Fibroblast of skin of left quadriceps (primary cell): ENCODE measurements at places on chromosomes 16 and 17.

GRCh38 chr17:74736513-74737298 lies at the start of gene RAB37:
Gene RAB37 (plus strand): TSS chr17:74737256. CDS start chr17:74737273, 17 bp downstream.
- DNase-seq = no peak

GRCh38 chr16:84806256-84806889 lies 13.4 kb upstream of the CRISPLD2 start:
- DNase-seq = peak; percentile 58

DNA sequence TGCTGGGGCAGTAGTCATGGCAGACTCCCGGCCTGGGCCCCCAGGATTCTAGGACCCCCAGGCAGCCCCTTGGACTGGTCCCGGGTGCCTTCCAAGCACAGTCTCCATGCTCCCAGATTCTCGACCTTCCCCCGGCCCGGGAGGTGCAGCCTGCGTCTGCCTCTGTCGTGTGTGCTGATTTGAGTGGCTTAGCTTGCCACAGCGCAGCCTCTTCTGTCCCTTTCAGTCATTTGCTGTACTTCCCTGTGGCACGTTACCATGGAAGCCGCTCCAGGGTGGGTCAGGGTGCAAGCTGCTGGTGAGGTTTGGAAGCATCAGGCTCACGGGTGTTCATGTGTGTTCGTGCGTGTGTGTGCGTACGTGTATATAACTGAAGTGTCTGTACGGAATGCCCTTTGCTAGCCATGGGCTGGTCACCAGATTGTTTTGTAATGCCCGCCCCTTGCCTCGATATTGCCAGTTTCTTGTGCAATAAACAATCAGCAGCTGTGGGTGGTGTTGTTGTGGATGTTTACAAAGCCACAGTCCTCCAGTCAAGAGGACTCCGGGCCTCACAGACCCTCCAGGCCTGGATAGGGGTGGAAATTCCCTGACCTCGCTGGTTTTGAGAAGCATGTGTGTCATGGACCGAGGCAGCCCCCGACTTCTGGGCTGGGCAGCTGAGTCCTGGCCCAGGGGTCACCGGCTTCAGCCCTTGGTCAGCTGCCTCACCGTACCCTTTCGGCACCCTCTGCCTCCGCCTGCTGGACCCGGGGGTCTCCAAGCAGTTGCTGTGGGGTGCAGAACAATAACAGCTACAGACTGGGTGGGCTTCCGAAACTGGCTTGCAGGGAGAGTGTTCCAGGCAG lies 9.7 kb upstream of the CLEC18A start:
- no peak for DNase-seq

DNA sequence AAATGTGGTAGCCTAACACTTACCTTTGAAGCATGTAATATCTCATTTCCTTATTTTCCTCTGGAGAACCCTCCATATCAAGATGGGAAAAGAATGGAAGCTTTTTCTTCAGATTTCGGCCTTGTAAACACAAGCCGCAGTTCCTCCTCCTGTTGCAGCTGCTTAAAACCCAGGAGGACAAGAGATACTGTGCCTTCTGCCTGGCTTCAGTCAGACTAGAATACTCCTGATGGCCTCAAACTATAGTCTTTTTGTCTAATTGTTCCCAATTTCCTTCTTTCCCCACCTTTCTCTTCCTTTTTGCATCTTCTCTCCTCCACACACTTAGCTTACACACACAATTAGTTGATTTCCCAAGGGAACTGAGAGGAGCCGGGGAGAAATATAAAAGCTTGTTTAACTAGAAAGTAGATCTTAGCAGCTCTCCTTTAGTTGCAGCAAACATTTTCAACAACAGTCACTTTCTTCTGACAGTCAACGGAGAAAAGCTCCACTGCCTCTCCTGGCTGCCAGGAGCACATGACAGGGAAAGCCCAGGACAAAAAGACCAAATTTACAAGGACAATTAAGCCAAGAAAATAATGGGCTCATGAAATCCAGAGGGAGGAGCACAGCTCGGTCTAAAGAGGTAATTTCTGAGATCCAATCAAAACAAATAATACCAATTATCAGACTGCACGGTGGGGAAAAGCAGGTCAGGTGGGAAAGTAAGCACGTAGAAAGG lies 76.4 kb upstream of the C17orf78 start:
- DNase-seq = no peak

GRCh38 chr17:6926667-6927066 lies 69.2 kb upstream of the ALOX12 start:
- no peak for DNase-seq

DNA sequence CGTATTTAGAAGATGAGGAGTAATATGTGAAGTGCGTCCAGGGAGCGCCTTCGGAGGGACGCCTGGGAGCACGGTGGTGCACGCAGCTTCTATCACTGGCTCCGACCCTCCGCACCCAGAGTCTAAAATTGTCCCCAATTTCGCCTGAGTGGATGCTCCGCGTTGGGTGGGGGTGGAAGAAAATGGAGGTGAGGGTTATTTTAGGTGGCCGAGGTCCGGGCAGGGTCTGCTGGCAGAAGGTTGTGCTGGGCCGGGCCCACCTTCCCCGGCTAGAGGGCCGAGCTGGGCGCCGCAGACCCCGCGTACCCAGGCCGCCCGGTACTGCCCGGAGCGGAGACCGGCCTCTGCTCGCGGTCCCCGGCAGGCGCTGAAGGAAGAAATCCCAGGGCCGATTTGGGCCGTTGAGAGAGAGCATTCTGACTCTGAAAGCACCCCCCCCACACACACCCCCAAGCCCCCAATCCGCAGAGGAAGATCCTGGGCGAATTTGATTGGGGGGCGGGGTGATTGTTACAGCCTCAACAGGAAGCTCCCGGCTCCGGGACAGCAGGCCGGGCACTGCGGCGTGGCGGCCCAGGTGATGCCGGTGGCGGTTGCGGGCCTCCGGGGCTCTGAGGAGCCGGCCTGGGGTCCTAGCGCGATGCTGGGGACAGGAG lies 3.0 kb downstream of the BAHCC1 start:
- DNase-seq = no peak

DNA sequence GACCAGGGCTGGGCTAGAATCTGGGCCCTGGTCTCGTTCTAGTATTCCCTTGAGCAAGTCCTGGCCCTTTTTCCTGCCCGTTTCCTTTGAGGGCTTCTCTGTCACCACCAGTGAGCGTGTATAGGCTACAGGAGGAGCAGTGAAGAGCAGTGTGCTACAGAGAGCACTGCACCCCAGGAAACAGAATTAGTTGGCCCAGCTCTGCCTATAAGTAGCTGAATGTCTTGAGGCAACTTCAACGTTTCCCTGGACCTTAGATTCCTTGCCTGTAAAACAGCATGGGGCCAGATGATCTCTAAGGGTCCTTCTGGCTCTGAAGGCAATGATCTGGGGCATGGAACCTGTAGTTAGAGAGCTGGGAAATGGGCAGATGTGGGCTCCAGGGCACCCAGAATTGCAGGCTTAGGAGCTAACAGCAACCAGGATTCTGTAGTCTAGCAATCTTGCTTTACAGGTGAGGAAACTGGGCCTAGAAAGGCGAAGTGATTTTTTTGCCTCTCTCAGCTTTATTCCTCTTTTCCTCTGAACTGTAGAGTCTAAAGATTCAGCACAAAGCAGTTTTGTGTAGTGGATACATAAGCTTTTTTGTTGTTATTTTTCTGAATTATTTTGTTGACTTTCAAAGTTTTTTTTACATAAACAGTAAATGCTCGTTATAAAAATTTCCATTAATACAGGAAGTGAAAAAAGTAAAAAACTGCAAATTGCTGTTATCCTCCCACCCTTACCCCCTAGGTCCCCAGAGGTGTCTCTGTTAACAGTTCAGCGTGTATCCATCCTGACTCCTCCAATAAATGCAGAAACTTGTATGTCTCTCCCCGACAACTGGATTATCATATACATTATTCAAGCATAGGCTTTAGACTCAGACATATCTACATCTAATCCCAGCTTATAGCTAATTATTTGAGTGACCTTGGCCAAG lies 1.7 kb upstream of the MYL4 start:
- DNase-seq = no peak

DNA sequence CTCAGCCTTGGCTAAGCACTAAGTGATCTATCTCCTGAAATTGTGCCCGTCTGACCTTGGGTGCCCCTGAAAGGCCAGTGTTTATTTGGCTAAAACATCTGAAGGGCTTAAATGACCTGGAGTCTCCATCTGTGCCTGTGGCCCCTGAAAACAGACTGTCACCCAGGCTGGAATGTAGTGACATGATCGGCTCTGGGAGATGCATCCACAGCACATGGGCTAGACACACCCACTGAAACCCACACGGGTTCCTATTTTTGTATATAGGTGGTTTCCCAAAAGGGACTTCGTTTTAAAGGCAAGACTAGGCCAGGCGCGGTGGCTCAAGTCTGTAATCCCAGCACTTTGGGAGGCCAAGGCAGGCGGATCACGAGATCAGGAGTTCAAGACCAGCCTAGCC lies 13.5 kb downstream of the CEP295NL start:
- DNase-seq = no peak

- no peak for DNase-seq
These were observed 98.4 kb downstream of the XYLT1 start for GRCh38 chr16:17372386-17372785.

GRCh38 chr16:77585379-77586251 lies 136.7 kb upstream of the NUDT7 start:
- DNase-seq = no peak

DNA sequence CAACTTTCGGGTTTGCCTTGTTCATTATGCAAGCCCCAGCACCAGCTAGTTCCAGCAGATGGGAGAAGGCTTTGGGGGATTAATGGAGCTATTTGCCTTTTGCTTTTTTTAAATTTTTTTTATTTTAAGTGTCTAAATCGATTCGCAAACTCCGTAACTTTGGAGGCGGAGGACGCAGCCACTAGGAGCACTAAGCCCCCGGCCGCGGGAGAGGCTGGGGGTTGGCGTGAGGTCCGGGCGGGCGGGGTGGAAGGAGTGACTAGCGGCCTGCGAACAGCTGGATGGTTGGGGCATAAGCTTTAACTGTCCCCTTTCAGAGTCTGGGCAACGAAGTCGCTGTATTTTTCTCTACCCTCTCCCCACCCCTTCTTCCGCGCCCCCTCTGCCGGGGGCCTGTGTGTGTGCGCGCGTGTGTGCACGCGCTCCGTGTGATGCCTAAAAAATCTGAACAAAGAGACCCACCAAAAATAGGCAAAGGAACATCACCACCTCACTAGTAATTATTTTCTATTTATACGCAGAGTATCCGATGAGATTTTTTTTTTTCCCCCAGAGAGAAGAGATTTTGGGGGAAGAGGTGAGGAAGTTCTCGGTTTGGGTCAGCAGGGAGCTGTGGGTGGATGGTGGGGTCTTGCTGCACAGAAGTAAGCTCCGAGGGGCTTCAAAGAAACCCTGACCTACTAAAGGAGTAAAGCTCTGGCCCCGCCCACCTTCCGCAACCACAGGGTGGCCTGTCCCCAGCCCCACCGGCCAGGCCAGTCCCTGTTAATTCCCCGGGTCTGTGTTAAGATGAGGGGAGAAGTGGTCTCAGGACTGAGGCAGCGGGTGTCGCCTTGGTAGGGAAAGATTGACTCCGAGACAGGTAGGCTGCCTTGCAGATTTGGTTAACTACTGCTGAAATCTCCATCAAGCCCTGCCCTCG lies 2.3 kb downstream of the SHISA9 start:
- no peak for DNase-seq

- DNase-seq = no peak
These were observed 163.5 kb upstream of the DYNLRB2 start for GRCh38 chr16:80377096-80377956.

DNA sequence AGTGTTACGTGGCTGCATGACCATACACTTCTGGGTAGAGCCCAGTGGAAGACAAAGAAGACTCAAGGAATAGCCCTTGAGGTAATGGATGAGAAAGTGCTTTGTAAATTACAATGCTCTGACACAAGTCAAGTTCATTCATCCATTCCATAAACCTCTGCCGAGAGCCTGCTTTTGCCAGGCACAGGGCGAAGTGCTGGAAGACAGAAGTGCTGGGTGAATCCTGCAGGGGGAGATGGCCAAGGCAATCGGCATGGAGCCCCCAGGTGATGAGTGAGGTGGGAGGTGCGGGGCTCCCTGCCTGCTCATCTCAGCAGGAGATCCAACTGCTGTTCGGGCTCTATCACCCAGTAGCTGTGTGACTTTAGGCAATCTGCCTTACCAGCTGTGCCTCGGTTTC lies 2.8 kb upstream of the SOCS3 start:
- no peak for DNase-seq

DNA sequence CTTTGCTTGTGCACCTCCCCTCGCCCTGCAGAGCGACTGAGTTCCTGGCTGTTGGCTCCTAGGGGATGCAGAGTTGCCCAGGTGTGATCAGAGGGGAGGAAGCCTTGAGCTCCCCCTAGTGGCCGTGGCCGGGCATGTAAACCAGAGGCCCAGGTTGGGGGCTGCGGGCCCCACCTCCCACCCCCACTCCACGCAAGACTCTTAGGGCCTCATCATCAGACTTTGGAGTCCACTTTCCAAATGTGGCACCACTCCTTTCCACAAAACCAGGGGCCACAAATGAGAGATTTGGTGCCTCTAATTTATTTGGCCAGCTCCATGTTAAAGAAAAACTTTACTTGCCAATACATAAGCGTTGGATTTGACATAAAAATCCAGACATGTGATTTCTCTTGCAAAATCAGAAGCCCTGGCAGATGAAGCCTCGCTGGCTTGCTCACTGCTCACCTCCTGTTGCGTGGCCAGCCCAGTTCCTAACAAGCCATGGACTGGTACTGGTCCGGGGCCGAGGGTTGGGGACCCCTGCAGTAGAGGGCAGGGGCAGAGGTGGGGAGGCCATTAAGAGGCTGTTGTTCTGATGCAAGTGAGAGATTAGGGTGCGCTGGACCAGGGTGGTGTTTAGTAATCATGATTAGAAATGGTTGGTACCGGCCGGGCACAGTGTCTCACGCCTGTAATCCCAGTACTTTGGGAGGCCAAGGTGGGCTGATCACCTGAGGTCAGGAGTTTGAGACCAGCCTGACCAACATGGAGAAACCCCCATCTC lies 28.7 kb upstream of the GAS7 start:
- no peak for DNase-seq

GRCh38 chr17:50099003-50099402 lies 3.9 kb downstream of the PDK2 start:
- no peak for DNase-seq

DNA sequence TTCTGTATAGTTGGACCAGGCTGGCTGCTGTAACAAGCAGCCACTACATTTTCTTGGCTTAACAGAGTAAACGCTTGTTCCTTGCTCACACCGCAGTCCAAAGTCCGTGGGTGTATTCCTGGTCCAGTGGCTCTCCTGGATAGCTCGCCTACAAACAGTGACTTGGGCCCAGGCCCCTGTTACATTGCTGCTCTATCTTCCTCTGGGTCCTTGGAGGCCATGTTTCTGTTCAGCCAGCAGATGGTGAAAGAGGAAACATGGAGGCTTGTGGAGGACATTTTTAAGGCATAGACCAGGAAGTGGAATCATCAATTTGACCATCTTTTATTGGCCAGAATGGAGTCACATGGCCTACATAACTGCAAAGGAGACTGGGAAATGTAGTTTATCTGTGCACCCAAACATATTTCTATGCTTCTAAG lies 55.1 kb downstream of the ATP2C2 start:
- no peak for DNase-seq
